Epithelial cell of proximal tubule (primary cell): ENCODE measurements at places on chromosomes 12 and 14. TPM values are rescaled to one million over a fixed set of nuclear protein-coding genes. Genes with fewer than 3 reads are reported as not detected.

FAIM2 gene
- not detected in 2 replicates for total RNA-seq

SH2B3 gene
- 34.0 and 59.6 TPM in 2 replicates for total RNA-seq

FLVCR2 gene
- 0.07 and 0.75 TPM in 2 replicates for total RNA-seq

NGB gene
- total RNA-seq: 0.12 and 0.14 TPM in 2 replicates

RBMS2 gene
- 23.9 and 31.0 TPM in 2 replicates for total RNA-seq

C14orf180 gene
- total RNA-seq: not detected in 2 replicates

MYO1A gene
- 0.07 TPM in 1 of 2 replicates, not detected in the other for total RNA-seq

ERP27 gene
- 0.58 and 1.4 TPM in 2 replicates for total RNA-seq

KRT4 gene
- total RNA-seq: not detected in 2 replicates

DNAJC22 gene
- total RNA-seq: 0.40 and 1.0 TPM in 2 replicates

POTEM gene
- not detected in 2 replicates for total RNA-seq
